Right lung (tissue), 10 donors: ENCODE measurements at places on chromosomes 2 and 18.

GRCh38 chr2:72864500-72864899, 22.7 kb upstream of the SPR start:
- DNase-seq = no peak

GRCh38 chr2:117512307-117512706, 302.2 kb upstream of the DDX18 start:
- no peak for DNase-seq

DNA sequence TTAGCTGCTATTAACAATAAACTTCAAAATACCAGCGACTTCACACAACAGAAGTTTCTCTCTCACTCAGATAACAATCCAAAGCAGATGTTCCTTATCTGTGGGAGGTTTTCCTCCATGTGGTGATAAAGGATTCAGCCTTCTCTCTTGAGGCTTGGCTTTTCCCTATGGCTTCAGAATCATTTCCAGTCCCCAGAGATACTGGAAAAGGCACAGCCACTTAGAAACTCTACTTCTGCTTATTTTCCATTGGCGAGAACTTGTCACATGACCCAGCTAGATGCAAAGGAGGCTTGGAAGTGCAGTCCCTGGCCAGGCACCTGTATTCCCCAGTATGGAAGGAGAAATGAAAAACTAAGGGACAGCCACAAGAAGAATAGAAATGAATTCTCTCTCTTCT, 344.8 kb downstream of the MTX2 start:
- no peak for DNase-seq

GRCh38 chr2:168241208-168241607, 6.2 kb downstream of the STK39 start:
- no peak for DNase-seq

DNA sequence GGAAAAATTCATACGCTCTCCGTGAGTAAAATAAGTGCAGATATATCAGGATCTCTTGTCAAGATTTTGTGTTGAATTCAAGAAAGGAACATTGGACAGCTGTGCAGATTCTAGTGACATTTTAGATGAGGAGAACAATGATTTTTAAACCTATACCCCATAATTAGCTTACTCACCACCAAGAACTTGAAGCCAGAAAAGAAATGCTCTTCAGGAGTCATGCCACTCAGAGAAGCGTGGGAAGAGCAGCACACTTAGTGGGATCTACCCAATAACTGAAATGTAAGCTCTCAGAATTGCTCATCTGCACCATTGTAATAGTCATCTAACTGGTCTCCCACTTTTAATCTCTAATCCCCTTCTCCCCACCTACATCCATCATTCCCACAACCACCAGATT, 9.2 kb upstream of the ERMN start:
- DNase-seq = no peak

DNA sequence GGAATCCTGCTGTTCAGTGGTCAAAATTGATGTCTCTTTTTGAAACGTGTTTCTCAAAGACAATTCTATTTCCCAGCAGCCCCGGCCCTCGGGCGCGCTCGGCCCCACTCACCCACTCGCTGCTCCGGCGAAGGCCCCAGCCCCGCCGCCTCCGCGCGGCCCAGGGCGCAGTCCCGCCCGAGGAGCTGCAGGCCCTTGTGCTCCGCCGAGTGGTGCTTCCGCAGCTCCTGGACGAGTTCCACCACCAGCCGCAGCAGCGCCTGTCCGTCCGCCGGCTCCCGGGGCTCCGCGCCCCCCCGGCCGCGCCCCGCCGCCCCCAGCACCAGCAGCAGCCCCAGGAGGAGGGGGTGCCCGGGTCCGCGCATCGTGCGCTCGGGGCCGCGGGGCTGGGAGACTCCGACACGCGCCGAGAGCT, 413 bp downstream of the ALKAL2 start:
- peak; percentile 55 for DNase-seq

GRCh38 chr2:227497158-227497557, 25.2 kb downstream of the AGFG1 start:
- DNase-seq = no peak

- DNase-seq = no peak
Observed at GRCh38 chr18:43774497-43774896, 497.2 kb upstream of the SYT4 start.

- no peak for DNase-seq
Observed at GRCh38 chr2:65728477-65729180, 296.2 kb upstream of the SPRED2 start.

DNA sequence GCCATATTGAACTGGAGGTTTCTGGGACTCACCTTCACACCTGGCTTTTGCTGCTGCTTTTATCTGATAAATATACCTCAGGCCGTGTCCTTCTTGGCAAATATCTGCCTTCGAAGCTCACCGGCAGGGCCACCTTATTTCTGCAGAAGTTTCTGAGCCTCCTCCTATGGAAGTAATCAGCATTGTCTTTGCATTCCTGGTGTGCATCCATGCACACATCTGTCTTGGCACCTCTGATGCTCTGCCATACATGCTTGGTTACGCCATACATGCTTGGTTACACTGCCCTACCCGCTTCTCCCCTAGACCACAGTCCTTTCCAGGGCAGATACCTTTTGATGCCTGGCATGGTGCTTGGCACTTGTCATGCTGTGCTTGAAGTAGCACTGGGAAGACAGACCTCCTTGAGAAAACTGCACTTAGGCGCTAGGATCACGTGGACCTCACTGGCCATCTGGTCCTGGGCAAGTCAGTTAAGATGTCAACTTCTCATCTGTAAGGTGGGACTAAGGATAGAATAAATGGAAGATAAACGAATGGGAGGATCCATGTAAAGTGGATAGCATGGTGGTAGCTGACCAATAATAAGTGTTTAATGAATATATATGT, 66.8 kb downstream of the ZNF236 start:
- no peak for DNase-seq

DNA sequence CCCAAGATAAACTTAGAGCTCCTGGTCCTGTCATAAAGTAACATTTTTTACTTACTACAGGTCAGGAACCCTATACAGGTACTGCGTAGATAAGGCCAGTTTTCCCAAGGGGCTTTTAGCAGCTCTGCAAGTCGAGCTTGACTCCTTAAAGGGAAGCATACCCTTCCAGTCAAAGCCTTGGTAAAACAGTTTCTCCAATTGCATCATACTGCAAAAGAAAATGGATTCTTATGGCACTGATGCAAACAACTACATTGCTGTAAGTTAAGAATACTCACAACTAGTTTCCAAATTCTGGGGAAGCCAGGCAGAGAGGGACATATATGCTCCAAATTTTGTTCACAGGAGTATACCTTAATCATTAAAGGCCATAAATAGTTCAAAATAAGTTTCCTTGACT, 31.0 kb downstream of the MYO3B start:
- no peak for DNase-seq

DNA sequence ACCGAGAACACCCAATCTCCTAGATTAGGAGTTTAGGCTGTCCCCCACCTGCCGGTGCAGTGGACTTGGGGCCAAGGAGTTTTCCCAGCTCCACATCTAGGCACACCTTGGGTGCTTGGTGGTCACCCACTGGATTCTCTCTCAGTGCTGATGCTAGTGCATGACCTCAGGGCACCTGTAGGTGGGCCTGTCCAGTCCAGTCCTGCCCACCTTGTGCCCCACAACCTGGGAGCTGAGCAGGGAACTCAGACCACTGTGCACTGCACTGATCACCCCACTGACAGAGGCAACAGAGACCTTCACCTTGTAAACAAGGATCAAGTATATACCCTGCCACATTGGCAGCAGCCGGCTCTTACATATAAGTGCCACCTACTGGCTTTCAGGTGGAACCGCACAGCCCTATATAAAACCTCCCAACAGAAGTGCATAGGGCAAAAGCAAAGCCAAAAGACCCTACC, 12.7 kb upstream of the CDH19 start:
- no peak for DNase-seq

GRCh38 chr2:236935631-236936445, 149.9 kb upstream of the COPS8 start:
- no peak for DNase-seq

DNA sequence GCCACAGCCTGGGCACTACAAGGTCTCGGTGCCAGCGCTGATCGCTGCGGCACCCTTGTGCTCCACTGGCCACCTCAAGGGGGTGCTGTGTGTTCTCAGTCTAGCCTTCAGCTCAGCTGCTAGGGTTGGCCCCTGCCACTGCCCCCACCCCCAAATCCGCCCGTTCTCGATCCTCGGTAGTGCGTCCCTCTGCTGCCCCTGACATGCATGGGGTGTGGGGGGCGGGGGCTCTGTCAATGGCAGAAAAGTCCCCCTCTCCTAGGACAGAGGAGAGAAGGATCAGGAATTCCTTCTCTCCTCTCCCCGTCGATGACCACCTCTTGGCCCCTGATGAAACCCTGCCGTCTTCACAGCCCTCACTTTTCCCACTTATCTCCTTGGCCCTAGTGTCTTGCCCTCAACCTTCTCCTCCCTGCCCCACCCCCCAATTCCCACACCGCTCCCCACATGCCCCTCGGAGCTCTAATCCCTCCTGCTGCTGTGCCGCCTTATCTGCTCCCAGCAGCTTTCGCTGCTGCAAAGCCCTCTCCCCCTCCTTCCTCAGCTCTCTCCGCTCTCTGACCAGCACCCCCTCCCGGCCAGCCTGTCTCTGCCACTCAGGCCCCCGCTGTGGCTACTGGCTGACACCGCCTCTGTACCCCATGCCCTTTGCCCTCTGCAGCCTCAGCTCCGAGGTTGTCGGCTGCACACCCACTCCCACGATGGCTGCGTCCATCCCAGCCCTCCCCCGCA, 4.3 kb upstream of the ASIC4 start:
- DNase-seq = no peak

DNA sequence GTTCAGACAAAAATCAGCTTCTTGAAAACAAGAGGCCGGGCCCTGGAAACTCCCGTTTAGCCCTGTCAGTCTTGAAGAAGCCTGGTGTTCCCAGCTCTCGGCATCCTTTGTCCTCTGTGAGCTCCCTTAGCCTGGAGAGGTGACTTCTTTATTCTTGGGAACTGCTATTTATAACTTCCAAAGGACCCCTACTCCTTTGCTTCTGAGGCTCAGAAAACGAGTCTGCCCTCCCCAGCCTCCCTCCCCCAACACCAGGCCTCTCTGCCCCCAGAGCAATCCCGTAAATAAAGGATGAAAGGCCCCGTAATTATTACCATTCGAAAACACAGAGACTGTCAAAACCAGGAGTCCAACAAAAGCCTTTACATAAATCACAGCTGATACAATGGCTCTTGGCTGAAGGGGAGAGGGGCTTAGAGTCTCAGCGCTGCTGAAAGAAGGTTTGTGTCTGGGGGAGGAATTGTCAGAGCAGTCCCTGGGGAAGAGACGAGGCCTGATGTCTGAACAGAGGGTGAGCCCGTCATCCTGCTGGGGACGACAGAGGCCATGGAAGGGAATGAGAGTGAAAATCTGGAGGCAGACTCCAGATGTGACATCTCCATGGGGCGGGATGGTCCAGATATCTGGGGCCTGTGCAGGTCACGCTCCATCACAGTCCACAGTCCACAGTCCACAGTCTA, 283.0 kb downstream of the MYCN start:
- DNase-seq = no peak

DNA sequence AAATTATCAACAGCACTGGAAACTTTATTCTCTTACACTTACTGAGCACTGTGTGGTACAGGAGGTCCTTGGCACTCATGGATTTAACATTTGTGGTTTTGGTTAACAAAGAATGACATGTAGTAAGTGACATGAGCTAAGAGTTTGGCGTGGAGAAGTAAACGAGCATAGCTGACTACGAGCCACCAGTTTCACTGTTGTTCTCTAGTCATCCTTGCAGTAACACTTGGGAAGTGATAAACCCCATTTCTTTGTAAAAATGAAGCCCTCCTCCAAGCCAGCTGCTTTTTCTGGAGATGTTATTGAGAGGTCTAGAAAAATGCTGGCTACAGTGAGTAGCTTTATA, 32.7 kb downstream of the QPCT start:
- no peak for DNase-seq

- no peak for DNase-seq
Observed at GRCh38 chr2:88624477-88624876, 2.8 kb downstream of the EIF2AK3 start.

- no peak for DNase-seq
Observed at GRCh38 chr2:16016282-16016681, 75.9 kb downstream of the MYCN start.

DNA sequence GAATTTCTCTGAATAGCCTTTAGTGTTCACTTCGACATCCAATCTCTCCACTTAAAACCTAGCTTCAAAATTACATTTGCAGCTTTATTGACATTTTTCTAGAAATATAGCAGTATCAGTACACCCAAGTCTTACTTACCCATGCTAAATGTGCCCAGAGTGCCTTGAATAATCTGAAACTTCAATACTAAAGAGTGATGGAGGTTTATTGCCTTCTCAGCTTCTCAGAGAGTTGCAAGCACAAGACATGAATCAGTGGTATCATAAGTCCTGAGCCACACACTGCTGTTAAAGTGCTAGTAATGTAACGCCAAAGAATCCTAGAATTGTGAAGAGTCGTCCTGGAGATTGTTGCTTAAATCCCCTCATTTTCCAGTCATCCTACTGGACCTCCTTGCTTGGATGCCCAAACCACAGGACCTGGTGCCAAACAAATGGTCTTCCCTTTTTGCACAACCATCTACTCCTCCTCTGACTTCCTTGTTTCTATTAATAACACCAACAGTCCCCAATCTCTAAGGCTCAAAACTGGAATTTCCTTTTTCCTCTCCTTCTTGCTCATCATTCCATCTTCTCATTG, 83.2 kb upstream of the SPATS2L start:
- DNase-seq = no peak

GRCh38 chr18:31680433-31680811, 4.0 kb downstream of the B4GALT6 start:
- DNase-seq = no peak

- DNase-seq = peak; percentile 76
Observed at GRCh38 chr18:12726774-12727550, 24.1 kb downstream of the PSMG2 start.

- no peak for DNase-seq
Observed at GRCh38 chr2:100119235-100119634, 23.2 kb downstream of the AFF3 start.

DNA sequence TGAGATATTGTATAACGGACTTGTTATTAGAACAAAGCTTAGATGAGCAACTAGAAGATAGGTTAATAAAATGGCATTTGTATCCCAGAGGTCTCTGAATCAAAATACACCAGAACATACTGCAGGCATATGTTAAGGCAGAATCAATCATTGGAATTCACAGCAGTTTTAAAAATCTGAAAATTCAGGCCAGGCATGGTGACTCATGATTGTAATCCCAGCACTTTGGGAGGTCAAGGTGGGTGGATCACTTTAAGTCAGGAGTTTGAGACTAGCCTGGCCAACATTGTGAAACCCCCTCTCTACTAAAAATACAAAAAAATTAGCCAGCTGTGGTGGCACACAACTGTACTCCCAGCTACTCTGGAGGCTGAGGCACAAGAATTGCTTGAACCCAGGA, 405.2 kb downstream of the ZEB2 start:
- DNase-seq = no peak

GRCh38 chr18:31450409-31450808, 2.9 kb downstream of the DSG3 start:
- DNase-seq = no peak

GRCh38 chr2:61969376-61969775, 63.9 kb downstream of the COMMD1 start:
- no peak for DNase-seq

- peak; percentile 44 for DNase-seq
Observed at GRCh38 chr2:10301941-10302478, 694 bp upstream of the HPCAL1 start.
